ENCODE measurements at places on chromosomes 6 and 20.

GRCh38 chr6:93801101-93801847 lies 381.9 kb upstream of the EPHA7 start:
- DNase-seq: no peak

- DNase-seq: peak; percentile 58
Measured at GRCh38 chr20:19973961-19974629, 43.1 kb upstream of the NAA20 start.

- DNase-seq: peak; percentile 77
Measured at GRCh38 chr6:112029045-112029822, 24.7 kb upstream of the CCN6 start.

- DNase-seq: no peak
Measured at GRCh38 chr20:62200491-62201172, 17.8 kb downstream of the MTG2 start.

GRCh38 chr20:63700199-63701050 lies 4.0 kb downstream of the TNFRSF6B start:
- no peak for DNase-seq

- no peak for DNase-seq
Measured at GRCh38 chr6:110756817-110757216, 58.5 kb downstream of the CDK19 start.

Measured in endothelial cell of umbilical vein (primary cell).